Esophagus squamous epithelium (tissue), 5 donors: ENCODE measurements at places on chromosomes 2 and 18. TPM values are rescaled to one million over a fixed set of nuclear protein-coding genes. Genes with fewer than 3 reads are reported as not detected.

CYP20A1 gene
- total RNA-seq: 18.6 TPM

- H3K4me3 ChIP-seq: no peak overlapping the region
- H3K36me3 ChIP-seq: no peaks in the 10 kb centered on the region
- no peaks in the 10 kb centered on the region for H3K4me1 ChIP-seq
- no peak for DNase-seq
Observed at GRCh38 chr2:188369365-188369764, 77.7 kb downstream of the GULP1 start.

DNA sequence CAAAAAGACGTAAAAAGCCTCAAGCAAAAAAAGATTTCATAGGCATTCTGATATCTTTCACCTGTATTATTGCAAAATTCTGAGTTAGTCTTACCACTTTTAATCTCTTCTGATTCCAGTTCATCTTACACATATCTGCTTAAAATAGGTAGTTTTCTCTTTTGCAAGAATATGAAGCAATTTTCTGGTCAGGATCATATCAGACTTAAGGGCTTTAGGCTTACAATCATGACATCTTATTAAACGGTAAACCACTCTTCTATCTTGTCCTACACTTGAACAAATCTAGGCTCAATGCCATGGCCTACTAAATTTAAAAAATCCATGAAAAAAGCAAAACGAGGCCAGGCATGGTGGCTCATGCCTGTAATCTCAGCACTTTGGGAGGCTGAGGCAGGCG is 50.1 kb upstream of the GAREM1 start:
- H3K4me1 ChIP-seq: no peaks in the 10 kb centered on the region
- H3K36me3 ChIP-seq: no peaks in the 10 kb centered on the region

NAT8 gene
- total RNA-seq: not detected

GRCh38 chr2:75356865-75357264 is 157.5 kb upstream of the TACR1 start:
- no peak for DNase-seq
- no peaks in the 10 kb centered on the region for H3K36me3 ChIP-seq

GRCh38 chr18:47873625-47874024 is 56.8 kb downstream of the SMAD2 start:
- H3K4me1 ChIP-seq: peaks cover 23% of the 10 kb centered on the region
- no peak for DNase-seq
- H3K27ac ChIP-seq: no peak overlapping the region
- peaks cover 20% of the 10 kb centered on the region for H3K36me3 ChIP-seq
- H3K4me3 ChIP-seq: no peak overlapping the region
- no peaks in the 10 kb centered on the region for H3K27me3 ChIP-seq

GRCh38 chr2:233766416-233766815 is 6.3 kb downstream of the UGT1A1 start:
- no peaks in the 10 kb centered on the region for H3K27me3 ChIP-seq
- H3K36me3 ChIP-seq: no peaks in the 10 kb centered on the region
- H3K27ac ChIP-seq: no peak overlapping the region
- H3K4me1 ChIP-seq: no peaks in the 10 kb centered on the region

- H3K4me1 ChIP-seq: peaks cover 5% of the 10 kb centered on the region
- peak; percentile 0 for DNase-seq
- H3K27me3 ChIP-seq: no peaks in the 10 kb centered on the region
- H3K27ac ChIP-seq: no peak overlapping the region
- H3K36me3 ChIP-seq: no peaks in the 10 kb centered on the region
Observed at GRCh38 chr2:231104115-231104713, 20.6 kb downstream of the HTR2B start.

GAREM1 gene
- 32.5 TPM for total RNA-seq

GRCh38 chr2:120805602-120806001 is 69.9 kb downstream of the GLI2 start:
- H3K4me1 ChIP-seq: no peaks in the 10 kb centered on the region
- DNase-seq: no peak
- no peak overlapping the region for H3K27ac ChIP-seq

DNA sequence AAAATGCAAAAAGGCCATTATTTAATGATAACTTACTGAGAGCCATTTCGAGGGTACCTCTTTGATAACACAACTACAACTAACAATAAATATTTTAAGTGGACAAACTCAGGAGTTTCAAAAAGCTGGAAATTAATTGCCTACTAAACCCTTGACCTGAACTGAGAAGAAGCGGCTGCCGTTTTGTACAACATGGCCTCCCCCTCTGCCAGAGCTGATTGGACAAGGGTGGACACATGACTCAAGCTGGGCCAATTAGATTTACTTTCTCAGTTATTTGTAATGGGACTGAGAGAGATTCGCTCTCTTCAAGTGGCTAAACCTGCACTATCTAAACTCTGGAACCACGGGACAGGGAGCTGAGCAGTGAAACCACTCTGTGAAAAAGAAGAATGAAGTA is 135.9 kb upstream of the SERPINE2 start:
- no peaks in the 10 kb centered on the region for H3K36me3 ChIP-seq
- no peak for DNase-seq
- H3K27me3 ChIP-seq: no peaks in the 10 kb centered on the region
- no peaks in the 10 kb centered on the region for H3K4me1 ChIP-seq
- no peak overlapping the region for H3K4me3 ChIP-seq

DNA sequence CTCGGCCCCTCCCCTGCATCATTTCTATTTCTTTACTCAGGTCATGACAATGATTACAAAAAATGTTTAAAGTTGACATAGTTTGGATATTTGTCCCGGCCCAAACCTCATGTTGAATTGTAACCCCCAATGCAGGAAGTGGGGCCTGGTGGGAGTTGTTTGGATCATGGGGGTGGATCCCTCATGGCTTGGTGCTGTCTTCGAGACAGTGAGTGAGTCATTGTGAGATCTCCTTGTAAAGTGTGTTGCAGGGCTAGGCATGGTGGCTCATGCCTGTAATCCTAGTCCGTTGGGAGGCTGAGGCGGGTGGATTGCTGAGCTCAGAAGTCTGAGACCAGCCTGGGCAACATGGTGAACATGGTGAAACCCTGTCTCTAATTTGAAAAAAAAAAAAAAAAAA is 9.2 kb upstream of the MAP4K4 start:
- H3K4me1 ChIP-seq: no peaks in the 10 kb centered on the region
- no peak overlapping the region for H3K27ac ChIP-seq
- no peaks in the 10 kb centered on the region for H3K36me3 ChIP-seq
- DNase-seq: no peak

XRCC5 gene
- 164 TPM for total RNA-seq

DNA sequence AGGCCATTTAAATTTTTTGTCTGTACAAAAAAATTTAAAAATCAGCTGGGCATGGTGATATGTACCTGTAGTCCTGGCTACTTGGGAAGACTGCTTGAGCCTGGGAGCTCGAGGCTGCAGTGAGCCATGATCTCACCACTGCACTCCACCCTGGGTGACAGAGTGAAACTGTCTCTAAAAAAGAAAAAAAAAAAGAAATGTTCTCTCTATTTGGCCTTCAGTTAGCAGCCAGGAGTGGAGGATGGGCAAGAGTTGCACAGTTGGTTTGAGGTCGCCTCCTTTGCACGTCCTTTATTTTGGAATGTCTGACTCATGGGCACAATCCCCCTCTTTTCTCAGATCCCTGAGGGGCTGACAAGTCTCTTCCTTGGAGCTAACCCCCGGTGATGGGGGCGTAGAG is 26.3 kb downstream of the ITM2C start:
- no peaks in the 10 kb centered on the region for H3K36me3 ChIP-seq
- DNase-seq: no peak
- H3K4me3 ChIP-seq: no peak overlapping the region
- no peaks in the 10 kb centered on the region for H3K4me1 ChIP-seq
- H3K27me3 ChIP-seq: peaks cover 16% of the 10 kb centered on the region

GRCh38 chr2:157264099-157264498 is 6.6 kb downstream of the GALNT5 start:
- H3K27me3 ChIP-seq: no peaks in the 10 kb centered on the region
- no peaks in the 10 kb centered on the region for H3K4me1 ChIP-seq
- no peak overlapping the region for H3K27ac ChIP-seq
- no peak for DNase-seq
- H3K4me3 ChIP-seq: no peak overlapping the region

- no peak overlapping the region for H3K4me3 ChIP-seq
- peaks cover 14% of the 10 kb centered on the region for H3K4me1 ChIP-seq
- no peaks in the 10 kb centered on the region for H3K27me3 ChIP-seq
- no peaks in the 10 kb centered on the region for H3K36me3 ChIP-seq
- DNase-seq: no peak
- no peak overlapping the region for H3K27ac ChIP-seq
Observed at GRCh38 chr2:44740678-44741077, 200.8 kb upstream of the SIX3 start.

PARD3B gene
- total RNA-seq: 4.1 TPM

DNA sequence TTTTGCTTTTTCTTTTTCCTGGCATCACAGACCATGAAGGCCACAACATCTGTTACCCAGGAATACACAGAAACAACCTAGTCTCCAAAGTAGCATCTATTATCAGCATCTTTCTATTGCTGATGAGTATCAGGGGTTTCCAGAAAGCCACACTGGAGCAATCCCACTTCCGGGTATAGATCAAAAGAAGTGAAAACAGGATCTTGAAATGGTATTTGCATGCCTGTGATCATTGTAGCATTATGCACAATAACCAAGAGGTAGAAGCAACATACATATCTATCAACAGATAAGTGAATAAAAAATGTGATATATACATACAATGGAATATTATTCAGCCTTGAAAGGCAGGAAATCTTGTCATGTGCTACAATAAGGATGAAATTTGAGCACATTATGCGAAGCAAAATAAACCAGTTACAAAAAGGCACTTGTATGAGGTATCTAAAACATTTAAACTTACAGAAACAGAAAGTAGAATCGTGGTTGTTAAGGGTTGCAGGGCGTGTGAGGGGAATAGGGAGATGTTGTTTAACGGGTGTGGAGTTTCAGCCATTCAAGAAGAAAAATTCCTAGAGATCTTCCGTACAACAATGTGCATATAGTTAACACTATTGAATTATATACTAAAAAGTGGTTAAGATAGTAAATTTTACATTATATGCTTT is 115.1 kb downstream of the KCNE4 start:
- no peaks in the 10 kb centered on the region for H3K4me1 ChIP-seq
- H3K27ac ChIP-seq: no peak overlapping the region
- no peaks in the 10 kb centered on the region for H3K36me3 ChIP-seq
- H3K27me3 ChIP-seq: no peaks in the 10 kb centered on the region

DNA sequence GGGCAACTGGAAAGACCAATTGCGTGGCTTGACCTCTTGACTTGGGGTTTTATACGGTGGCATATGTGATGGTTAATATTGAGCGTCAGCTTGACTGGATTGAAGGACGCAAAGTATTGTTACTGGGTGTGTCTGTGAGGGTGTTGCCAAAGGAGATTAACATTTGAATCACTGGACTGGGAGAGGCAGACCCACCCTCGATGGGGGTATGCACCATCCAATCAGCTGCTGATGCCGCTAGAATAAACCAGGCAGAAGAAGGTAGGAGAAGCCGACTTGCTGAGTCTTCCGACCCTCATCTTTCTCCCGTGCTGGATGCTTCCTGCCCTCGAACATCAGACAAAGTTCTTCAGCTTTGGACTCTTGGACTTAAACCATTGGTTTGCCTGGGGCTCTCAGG is 34.2 kb upstream of the YPEL5 start:
- no peaks in the 10 kb centered on the region for H3K4me1 ChIP-seq
- no peaks in the 10 kb centered on the region for H3K27me3 ChIP-seq

DNA sequence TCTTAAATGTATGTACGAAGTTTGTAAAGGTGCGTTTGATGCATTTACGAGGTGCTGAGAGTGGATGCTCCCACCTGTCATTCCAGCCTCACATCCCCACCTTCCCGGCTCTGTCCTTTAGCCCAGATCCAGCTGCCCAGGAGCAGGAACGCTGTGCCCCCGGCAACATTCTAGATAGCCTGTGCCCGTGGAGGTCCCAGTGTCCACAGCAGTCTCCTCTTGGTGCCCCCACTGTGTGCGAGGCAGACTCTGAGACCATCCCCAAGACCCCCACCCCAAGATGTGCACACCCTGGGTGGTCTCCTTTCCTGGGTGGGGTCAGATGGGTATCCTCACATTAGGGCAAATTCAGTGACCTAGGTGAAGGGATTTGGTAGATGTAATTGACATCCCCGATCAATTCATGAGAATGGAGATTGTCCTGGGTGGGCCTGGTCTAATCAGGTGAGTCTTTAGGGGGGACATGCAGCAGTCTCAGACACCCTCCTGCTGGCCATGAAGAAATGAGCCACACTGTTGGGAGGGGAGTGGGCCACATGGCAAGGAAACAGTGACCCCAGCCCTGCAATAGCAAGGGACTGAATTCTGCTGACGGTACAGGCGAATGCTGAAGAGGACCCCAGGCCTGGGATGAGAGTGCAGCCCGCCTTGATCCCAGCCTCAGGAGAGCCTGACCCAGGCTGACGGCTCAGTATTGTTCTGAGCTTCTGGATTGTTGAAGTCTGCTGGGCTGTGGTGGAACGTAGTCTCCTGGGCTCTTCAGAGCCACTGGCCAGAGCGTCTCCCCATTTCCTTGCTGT is 203.3 kb downstream of the FAM210A start:
- no peak for DNase-seq
- H3K27me3 ChIP-seq: no peaks in the 10 kb centered on the region
- H3K36me3 ChIP-seq: no peaks in the 10 kb centered on the region
- H3K4me1 ChIP-seq: no peaks in the 10 kb centered on the region

ELOA2 gene
- total RNA-seq: not detected

GRCh38 chr18:26925313-26925712 is 59.8 kb upstream of the AQP4 start:
- no peaks in the 10 kb centered on the region for H3K36me3 ChIP-seq
- no peaks in the 10 kb centered on the region for H3K27me3 ChIP-seq
- H3K4me1 ChIP-seq: no peaks in the 10 kb centered on the region
- no peak overlapping the region for H3K4me3 ChIP-seq
- no peak overlapping the region for H3K27ac ChIP-seq

GRCh38 chr2:132473174-132473883 is 56.7 kb downstream of the GPR39 start:
- no peak overlapping the region for H3K4me3 ChIP-seq
- no peak overlapping the region for H3K27ac ChIP-seq
- no peaks in the 10 kb centered on the region for H3K4me1 ChIP-seq
- no peaks in the 10 kb centered on the region for H3K36me3 ChIP-seq
- DNase-seq: no peak

- H3K4me3 ChIP-seq: no peak overlapping the region
- DNase-seq: no peak
- no peak overlapping the region for H3K27ac ChIP-seq
- no peaks in the 10 kb centered on the region for H3K4me1 ChIP-seq
- H3K36me3 ChIP-seq: no peaks in the 10 kb centered on the region
Observed at GRCh38 chr2:214648520-214648919, 161.0 kb downstream of the BARD1 start.

GRCh38 chr2:24409700-24410556 is 49.6 kb upstream of the ITSN2 start:
- no peaks in the 10 kb centered on the region for H3K36me3 ChIP-seq
- peaks cover 6% of the 10 kb centered on the region for H3K4me1 ChIP-seq
- H3K27ac ChIP-seq: no peak overlapping the region
- no peaks in the 10 kb centered on the region for H3K27me3 ChIP-seq

MROH2A gene
- total RNA-seq: 2.1 TPM

- peaks cover 61% of the 10 kb centered on the region for H3K4me1 ChIP-seq
- no peaks in the 10 kb centered on the region for H3K27me3 ChIP-seq
- peak overlapping the region; percentile 92 for H3K27ac ChIP-seq
- peak overlapping the region; percentile 74 for H3K4me3 ChIP-seq
Observed at GRCh38 chr18:32019251-32019948, 775 bp downstream of the RNF125 start.
